Stimulated activated CD4-positive, alpha-beta T cell treated with anti-CD3 and anti-CD28 coated beads, TNF-alpha, amount 100 ng/mL, for 48 hours (primary cell): ENCODE measurements at places on chromosomes 12 and 14.

DNA sequence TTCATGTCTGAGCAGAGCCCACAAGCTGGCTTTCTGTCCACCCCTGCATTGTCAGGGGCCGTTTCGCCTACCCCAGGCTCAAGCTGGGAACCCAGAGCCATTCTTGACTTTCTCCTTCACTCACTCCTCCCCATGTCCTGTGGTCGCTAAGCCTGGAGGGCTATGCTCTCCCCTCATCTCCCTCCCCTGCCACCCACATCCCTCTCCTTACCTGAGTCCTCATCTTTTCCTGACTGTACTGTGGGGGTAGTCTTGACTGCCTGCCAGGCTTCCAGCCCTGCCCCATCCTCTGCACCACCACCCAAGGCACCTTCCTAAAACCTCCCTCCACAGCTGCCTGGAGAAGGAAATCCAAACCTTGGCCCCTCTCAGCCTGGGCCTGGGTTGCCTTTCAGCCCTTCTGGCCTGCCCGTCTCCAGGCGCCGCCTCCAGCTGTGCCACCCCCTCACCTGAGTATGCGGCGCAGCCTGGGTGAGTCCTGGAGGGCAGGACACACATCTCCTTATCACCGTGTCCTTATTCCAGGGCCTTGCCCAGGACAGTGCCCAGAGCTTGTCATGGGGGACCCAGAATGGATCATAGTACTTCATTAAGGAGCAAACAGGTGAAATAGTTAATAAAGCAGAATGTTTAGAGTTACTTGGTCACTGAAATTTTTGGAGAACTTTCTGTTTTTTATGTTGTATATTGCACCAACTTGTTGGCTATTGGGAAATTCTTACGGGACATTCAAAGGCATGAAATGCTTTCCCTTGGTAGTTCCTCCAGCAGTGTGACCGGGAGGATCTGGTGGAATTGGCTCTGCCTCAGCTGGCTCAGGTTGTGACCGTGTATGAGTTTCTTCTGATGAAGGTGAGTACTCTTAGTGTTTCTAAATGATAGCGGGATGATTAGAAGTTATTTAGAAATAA lies 14.5 kb downstream of the ZNF839 start:
- no peak for DNase-seq

GRCh38 chr12:67853204-67853603 lies 136.0 kb upstream of the IFNG-AS1 start:
- no peak for DNase-seq

DNA sequence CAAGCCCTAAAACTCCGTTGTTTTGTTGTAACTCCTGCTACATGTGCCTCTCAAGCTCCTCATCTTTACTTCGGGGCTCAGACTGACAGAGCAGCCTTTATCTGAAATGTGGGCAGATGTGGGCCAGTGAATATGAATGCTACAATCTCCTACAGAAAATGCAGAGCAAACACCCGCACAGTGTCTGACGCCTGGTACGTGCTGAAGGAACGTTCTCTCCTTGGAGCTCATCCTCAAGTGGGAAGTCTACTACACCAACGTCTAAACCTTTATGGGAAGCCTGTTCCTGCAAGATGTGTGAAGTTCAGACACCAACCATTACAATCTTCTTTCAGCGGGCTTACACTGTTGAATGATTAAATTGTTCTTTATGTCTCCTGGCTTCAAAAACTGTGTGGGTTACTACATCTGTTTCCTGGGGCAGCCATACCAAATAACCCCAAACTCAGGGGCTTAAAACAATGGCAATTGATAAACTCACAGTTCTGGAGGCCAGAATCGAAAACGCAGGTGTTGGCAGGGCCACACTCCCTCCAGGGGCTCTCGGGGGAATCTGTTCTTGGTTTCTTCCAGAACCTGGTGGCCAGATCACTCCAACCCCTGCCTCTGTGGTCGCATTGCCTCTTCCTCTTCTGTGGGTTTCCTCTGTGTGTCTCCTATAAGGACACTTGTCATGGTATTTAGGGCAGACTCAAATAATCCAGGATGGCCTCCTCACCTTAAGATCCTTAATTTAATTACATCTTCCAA lies 179.7 kb upstream of the PLXNC1 start:
- DNase-seq, result no peak

GRCh38 chr12:24088751-24089509 lies 139.5 kb upstream of the SOX5 start:
- DNase-seq, result no peak

DNA sequence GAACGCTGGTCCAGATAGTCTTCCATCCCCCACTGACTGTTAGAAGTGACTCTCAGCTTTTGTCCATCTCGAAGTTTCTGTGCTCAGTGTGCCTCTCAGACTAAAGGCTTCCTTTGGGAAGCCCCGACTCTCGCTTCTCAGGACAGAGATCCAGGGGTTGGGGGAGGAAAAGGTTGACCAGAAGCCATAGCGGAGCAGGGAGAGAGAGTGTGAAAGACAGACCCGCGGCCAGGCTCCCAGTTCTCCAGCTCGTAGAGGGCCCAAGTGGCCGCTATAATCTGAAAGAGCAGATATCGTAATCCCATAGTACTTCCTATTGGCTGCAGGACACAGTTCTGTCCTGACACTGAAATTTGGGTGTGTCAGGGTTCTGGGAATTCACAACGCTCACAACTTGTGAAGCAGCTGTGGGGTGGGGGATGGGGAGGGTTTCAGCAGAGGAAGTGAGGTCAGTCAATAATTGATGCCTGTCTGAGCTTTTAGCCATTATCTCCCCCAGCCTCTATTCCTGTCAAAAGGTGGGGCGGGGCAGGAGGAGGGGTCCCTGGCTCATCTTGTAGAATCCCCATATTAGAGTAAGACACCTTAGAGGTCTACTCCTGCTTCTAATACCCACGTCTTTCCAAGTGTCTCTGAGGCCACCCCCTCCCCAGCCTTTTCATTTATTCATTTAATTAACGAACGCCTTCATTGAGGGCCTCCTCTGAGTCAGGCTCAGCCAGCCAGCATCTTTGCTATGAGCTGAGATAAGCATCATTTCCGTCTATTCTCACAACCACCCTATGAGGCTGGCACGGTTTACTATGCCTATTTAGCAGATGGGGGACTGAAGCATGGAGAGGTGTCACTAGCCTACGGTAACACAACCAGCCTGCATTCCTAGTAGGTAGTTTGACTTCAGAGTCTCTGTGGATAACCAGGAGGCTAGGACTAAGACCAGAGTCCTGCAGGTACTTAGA lies 1.6 kb upstream of the ACVRL1 start:
- DNase-seq, result no peak

- DNase-seq, result no peak
These were observed 11.5 kb downstream of the UBC start for GRCh38 chr12:124902916-124903315.

DNA sequence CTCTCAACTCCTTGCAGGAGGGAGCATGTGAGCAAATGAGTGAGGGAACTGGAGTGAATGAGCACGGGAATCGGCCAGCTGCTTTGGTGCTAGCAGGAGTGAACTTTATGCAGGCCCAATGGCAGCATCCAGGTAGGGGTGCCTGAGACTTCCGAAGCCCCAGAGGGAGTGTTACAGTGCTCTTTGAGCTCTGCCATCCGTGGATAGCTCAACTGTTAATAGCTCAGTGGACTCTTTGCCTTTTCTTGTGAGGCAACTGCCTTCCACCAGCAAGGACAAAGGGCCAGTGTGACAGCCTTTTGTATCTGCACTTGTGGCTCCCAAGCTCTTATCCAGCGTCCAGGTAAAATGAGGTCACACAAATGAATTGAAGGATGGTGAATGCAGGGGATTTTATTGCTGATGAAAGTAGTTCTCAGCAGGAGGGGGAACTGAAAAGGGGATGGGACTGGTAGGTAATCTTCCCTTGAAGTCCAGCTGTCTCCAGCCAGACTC lies 12.9 kb downstream of the CREBL2 start:
- no peak for DNase-seq

- DNase-seq, result no peak
These were observed 66.6 kb downstream of the FBXL14 start for GRCh38 chr12:1527789-1528188.

DNA sequence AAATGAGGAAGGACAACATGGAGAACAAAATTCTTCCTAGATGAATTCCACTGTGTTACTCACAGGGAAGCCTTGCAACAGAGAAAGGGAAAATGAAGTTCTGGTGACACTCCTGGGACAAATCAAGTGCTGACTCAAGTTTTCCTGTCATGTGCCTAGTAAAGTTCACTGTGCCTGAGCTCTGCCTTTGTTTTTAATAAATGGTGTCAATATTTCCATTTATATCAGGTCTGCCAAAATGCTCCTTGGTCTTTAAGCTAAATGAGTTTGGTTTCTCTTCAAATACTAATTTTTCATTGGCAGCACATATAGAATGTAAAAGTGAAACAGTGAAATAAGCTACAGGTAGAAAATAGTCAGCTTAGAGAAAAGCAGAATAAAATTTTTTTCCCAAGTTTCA lies 33.0 kb downstream of the HIGD1C start:
- DNase-seq, result no peak

DNA sequence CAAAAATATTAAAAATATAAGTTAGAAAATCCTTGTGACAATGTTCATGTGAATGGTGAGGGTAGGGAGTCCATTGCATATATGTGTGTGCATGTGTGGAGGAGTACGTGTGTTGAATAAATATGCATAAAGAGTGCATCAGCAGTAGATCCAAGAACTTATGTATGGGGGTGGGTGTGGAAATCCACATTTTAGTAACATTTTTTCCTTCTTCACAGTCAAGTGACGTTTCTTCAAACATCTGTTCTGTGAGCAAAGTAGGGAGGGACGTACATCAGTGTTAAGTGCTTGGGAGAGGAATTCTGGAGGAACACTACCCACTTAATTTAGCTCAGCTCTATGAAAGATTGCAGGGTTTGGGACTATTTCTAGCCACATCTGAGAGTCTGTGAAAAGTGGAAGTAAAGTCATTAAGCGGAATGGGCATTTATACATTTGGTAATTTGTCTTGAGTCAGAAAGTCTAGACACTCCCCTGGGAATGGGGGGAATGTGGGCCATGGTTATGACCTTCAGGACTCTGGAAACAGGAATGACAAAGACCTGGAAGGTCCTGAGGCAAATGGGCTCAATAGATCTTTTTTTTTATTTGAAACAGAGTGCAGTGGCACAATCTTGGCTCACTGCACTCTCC lies 156.4 kb upstream of the PLXNC1 start:
- DNase-seq, result no peak

DNA sequence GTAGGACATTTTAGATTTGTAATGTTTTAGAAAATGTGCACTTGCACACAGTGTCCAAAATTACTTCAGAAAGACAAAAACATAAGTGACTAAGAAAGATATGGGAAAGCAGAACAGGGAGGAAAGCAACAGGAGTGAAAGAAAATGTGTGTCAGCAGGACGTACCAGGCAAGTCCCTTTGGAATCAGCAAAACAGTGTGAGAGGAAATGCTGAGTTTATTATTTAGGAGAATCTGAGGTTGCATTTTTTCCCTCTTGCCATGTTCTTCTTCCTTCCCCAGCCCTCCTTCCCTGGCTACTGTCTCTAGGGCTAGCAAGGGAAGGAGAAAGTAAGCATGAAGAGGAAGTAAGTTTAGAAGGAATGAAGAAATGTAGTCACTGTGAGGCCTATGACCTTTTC lies 67.7 kb upstream of the CD163 start:
- DNase-seq, result no peak

DNA sequence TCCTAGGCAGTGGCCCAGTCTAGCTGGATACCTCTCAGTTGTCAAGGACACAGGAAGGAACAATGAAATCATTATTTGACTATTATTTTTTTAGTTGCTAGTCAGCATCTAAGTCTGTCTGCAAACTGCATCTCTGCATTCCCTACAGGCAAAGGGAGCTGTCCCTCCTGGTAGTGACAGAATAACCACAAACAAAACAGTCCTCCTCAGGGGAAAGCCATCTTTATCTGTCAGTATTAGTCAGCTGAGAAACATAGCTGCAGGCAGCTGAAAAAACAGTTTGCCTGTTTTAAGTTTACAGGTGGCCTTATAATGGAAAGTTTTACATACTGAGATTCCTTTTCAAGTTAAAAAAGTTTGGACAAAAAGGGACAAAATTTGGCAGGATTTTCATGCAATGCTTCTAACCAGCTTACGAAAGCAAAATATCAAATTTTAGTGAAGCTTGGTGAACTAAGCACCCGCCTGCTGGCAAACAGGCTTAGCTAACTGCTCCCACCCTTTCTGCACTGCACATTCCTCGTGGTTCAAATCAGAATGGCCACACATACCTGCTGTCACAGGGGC lies 29.5 kb downstream of the SLC25A21 start:
- DNase-seq, result no peak

DNA sequence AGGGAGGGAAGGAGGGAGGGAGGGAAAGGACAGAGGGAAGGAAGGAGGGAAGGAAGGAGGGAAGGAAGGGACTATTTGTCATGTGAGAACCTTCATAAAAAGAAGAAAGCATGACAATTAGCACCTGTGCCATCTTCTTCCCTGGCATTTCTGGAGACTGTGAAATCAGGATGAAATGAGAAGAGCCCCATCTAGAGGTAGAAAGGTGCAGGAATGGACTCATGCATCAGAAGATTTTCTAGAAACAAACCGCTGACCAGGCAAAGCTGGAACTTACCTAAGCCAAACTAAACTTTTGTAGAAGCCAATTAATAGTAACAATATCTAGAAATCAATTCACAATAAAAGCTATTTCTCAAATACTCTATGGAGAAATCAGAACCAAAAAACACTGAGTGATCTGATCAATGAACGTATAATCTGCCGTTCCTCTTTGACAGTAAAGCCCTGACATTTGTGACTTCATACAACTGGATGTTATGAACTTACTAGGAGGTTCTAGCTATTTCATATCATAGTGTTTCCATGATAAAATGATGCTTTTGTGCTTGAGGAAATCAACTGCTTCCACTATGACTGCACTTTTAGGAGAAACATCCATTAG lies 24.4 kb upstream of the CRACR2A start:
- DNase-seq, result peak; percentile 9

DNA sequence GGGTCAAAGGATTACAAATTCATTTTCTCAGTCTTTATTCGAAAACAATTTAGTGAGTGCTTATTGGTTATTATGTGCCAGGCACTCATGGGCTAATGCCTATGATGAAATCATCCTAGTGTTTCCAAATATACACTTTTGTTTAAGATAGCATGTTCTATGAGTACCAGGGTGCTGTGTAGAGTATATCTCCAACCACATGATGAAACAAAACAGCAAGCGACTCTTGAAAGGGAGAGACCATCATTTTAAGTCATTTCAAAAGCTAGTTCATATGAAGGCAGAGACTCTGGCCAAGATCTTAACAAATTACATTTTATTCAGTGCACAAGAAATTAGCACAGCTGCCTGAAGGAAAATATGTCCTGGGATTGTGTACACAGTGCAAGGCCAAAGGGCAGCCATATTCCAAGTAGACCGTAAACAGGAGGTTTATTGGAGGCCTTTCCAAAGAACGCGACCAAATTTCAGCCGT lies 204.2 kb downstream of the EFCAB11 start:
- no peak for DNase-seq

DNA sequence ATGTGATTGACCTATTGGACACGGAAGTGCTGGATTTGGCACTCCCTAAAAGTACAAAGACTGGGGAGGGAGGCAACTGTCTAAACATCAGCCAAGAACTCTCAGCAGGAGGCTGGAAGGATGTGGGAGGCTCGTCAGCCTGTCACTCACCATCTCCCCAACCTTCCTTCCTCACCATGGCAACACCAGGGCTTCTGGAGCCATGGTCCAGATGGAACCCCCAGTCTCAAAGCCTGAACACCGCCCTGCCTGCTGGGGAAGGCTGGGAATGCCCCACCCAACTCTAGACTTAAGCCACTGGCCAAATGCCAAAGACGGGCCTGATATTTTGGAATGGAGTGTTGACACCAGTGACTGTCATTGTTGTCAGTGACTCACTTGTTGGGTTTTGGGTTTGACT lies 55.3 kb downstream of the GALNT16 start:
- DNase-seq, result no peak

GRCh38 chr14:70665448-70666360 lies 24.0 kb downstream of the TTC9 start:
- no peak for DNase-seq
